Inflammatory macrophage treated with lipopolysaccharide for 1 hour (primary cell): ENCODE measurements at places on chromosomes 4 and X.

- DNase-seq, result no peak
Measured at GRCh38 chrX:134542485-134542884, 82.5 kb downstream of the HPRT1 start.

- no peak for DNase-seq
Measured at GRCh38 chr4:140595065-140595464, 26.3 kb upstream of the UCP1 start.

DNA sequence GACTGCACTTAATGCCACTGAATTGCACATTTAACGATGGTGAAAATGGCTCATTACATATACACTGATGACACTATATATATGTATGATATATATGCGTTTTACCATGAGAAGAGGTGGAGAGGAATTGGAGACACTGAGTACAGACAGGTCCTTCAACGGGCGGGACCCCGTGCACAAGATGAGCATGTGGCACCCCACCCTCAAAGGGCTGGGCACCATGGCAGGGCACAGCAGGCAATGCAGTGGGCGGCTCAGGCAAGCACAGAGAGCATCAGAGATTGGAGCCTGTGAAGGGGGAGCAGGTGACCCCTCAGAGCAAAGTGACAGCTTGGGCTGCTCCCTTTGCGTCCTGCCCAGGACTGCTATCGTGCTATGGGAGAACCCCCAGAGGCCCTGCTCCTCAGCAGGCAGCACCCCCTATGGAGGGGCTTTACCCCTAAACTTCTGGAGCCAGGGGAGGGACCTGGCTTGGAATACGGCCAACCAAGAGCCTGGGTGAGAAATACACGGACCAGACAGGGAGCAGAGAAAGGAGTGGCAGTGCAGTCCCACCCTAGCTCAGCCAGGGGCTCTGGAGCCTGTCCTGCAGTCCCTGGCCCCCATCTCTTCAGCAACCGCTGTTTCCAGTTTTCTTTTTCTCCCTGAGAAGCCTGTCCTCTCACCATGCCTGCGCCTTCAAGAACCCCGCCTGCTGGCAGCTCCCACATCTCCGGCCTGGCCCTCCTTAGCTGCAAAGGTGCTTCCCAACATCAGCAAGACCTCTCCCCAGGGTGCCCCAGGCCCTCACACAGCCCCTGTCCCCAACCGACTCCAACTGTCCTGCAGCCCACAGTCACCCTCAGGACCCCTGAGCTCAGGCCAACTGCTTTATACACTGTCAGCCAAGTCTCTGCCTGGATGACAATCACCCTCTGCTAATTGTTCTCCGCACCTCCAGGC is 10.5 kb downstream of the SLC6A8 start:
- no peak for DNase-seq

DNA sequence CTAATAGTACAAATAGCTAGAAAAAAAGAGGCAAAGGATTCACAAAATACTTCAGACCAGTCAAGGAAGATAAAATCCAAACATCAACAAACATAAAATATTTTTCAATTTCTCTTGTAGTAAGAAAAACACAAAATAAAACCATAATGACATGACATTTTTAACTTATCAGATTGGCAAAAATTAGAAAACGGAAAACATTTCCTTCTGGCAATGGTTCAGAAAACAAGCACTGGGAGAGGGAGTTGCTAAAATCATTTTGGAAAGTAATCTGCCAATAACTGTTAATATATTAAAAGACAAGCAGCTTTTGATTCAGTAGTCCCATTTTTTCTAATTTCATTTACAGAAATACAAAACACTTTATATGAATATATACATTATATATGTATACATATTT is 26.1 kb downstream of the TKTL2 start:
- DNase-seq, result no peak

DNA sequence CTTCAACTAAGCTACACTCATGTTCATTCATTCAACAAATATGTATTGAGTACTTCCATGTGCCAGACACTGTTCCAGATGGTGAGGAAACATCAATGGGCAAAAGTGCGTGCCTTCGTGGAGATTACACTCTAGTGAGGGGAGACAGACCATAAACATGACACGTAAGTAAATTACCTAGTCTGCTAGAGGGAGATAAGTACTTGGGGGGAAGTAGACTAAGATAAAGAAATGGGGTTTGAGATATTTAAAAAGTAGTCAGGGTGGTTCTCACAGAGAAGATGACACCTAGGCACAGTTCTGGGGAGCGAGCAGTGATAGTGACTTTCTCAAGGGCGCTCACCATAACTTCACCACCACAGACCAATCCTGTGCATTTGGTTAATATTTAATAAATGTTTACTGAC is 11.7 kb downstream of the JCHAIN start:
- DNase-seq, result no peak

- peak; percentile 22 for DNase-seq
Measured at GRCh38 chr4:84529169-84529751, 30.2 kb upstream of the NKX6-1 start.

- no peak for DNase-seq
Measured at GRCh38 chr4:124530464-124531077, 182.0 kb downstream of the ANKRD50 start.

- DNase-seq, result no peak
Measured at GRCh38 chrX:36753602-36754001, 254.6 kb upstream of the FAM47C start.

- DNase-seq, result no peak
Measured at GRCh38 chr4:16124232-16124631, 40.4 kb upstream of the PROM1 start.

- peak; percentile 57 for DNase-seq
Measured at GRCh38 chr4:101540336-101540735, 193.0 kb upstream of the PPP3CA start.

GRCh38 chr4:139957986-139958738 is 195.8 kb downstream of the MAML3 start:
- no peak for DNase-seq

DNA sequence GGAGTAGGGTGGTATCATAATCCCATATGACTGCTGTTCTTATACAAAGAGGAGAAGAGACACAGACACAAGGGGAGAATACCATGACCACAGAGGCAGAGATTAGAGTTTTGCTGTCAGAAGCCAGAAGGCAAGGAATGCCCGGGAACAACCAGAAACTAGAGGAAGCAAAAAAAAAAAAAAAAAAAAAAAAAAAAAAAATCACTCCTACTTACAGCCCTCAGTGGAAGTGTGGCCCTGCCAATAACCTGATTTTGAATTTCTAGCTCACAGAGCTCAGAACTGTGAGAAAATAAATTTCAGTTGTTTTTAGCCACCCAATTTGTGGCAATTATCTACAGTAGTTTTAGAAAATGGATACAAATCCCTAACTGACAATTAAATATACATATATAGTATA is 30.4 kb upstream of the UBE2NL start:
- DNase-seq, result no peak

GRCh38 chr4:185634066-185634652 is 98.9 kb upstream of the PDLIM3 start:
- DNase-seq, result peak; percentile 3
